Large intestine (tissue), 12 donors: ENCODE measurements at places on chromosomes 4 and X.

DNA sequence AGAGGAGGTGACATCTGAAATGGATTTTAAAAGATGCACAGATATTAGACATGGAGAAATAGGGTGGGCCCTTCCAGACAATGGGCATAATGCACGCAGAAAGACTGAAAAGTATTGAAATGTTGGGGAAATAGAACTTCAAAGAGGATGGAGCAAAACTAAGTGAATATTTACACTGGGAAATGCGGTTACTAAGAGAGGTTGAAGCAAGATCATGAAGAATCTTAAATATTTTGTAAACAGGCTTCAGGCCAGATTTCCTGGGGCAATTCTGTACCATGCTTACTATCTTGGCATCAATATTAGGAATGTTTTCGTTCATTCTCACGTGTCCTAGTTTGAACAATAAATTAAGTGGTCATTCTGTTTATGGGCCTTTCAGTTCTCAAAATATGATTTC lies 216.3 kb downstream of the ADAMTS3 start:
- no peaks in the 10 kb centered on the region for H3K36me3 ChIP-seq
- DNase-seq, result no peak
- H3K4me3 ChIP-seq, result no peak overlapping the region
- H3K27me3 ChIP-seq, result no peaks in the 10 kb centered on the region
- no peak overlapping the region for H3K27ac ChIP-seq

DNA sequence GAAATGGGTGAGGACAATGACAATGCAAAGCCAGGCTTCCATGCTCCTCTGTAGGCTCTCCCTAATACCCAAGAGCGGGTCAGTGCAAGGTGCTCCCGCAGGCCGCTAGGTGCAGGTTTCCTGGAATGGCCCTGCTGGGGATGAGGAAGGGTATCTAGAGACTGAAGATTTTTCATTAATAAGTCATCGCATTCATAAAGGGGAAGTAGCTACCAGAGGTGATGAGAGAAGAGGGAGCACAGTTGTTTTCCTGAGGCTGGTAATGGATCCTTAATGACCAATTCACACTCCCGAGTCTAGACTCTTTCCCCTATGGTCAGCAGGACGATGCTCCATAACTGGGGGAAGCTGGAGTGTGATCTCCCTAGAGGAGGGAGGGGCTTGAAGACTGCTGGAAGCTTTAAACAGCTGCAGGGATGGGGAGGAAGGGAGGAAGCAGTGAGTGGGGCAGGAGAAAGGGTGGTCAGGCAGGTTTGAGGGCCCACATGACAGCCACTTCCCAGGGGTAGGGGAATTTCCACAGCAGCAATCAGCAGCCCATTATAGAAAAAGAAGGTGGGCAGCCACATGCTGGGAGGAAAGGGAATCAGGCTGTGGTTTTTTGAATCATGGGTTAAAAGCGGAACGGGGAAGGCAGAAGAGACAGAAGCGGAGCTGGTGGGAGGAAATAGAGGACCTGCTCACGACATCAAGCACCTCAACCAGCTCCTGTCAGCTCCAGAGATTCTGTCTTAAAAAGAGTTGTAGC lies 10.2 kb upstream of the ATP6AP2 start:
- H3K4me1 ChIP-seq, result no peaks in the 10 kb centered on the region
- H3K27ac ChIP-seq, result no peak overlapping the region
- DNase-seq, result no peak

DNA sequence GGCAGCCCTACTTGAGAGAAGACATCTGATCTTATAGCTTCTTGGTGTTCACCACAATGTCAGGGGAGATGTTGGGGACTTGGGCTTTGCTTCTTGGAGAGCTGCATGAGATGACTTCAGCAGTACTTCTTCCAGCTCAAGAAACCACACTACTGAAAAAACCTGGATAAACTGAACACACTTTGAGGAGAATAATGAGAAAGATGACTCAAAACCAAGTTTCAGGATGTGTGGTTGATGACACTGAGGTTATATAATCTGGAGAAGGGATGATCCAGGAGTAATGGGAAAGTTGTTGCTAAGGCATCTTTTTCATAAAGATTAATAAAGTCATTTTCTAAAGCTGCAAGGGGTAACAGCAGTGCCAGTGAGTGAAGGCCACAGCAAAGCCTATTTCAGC lies 58.4 kb upstream of the PNPLA4 start:
- no peak for DNase-seq
- H3K27ac ChIP-seq, result no peak overlapping the region
- H3K4me3 ChIP-seq, result no peak overlapping the region
- no peaks in the 10 kb centered on the region for H3K4me1 ChIP-seq

DNA sequence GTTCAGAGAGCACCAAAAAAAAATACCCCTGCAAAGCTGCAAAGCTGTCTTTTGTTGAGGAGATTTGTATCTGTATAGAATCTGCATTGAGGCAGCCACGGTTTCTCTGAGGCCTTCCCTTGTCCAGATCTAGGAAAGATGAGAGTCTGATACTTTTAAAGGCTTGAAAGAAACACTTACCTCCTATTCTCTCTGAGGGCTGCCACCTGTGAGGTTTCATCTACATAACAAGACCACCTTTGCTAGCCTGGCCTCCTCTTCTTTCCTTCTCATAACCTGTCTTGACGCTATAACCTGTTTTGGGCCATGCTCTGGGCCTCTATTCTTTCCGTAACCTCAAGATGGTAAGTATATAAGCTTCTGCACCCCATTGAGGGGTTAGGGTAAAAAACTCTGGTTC lies 779.6 kb upstream of the HTR2C start:
- H3K36me3 ChIP-seq, result no peaks in the 10 kb centered on the region
- no peaks in the 10 kb centered on the region for H3K27me3 ChIP-seq
- H3K27ac ChIP-seq, result no peak overlapping the region
- no peaks in the 10 kb centered on the region for H3K4me1 ChIP-seq
- H3K4me3 ChIP-seq, result no peak overlapping the region

GRCh38 chrX:9677098-9677739 lies 88.4 kb downstream of the GPR143 start:
- H3K36me3 ChIP-seq, result no peaks in the 10 kb centered on the region
- DNase-seq, result peak; percentile 19
- no peak overlapping the region for H3K4me3 ChIP-seq
- H3K27me3 ChIP-seq, result no peaks in the 10 kb centered on the region
- H3K4me1 ChIP-seq, result no peaks in the 10 kb centered on the region

GRCh38 chr4:139852612-139853269 lies 187.1 kb downstream of the MGST2 start:
- H3K36me3 ChIP-seq, result no peaks in the 10 kb centered on the region
- no peak for DNase-seq
- H3K27ac ChIP-seq, result no peak overlapping the region

GRCh38 chrX:17214962-17215361 lies 160.0 kb upstream of the NHS start:
- no peaks in the 10 kb centered on the region for H3K27me3 ChIP-seq
- no peak overlapping the region for H3K4me3 ChIP-seq
- H3K36me3 ChIP-seq, result no peaks in the 10 kb centered on the region

- no peak for DNase-seq
- no peak overlapping the region for H3K4me3 ChIP-seq
- no peaks in the 10 kb centered on the region for H3K27me3 ChIP-seq
- no peak overlapping the region for H3K27ac ChIP-seq
- H3K4me1 ChIP-seq, result peaks cover 10% of the 10 kb centered on the region
These were observed 56.7 kb downstream of the ANK2 start for GRCh38 chr4:113106108-113106507.

GRCh38 chr4:7295911-7296660 lies 103.7 kb downstream of the SORCS2 start:
- H3K27ac ChIP-seq, result no peak overlapping the region
- DNase-seq, result no peak
- no peaks in the 10 kb centered on the region for H3K36me3 ChIP-seq

DNA sequence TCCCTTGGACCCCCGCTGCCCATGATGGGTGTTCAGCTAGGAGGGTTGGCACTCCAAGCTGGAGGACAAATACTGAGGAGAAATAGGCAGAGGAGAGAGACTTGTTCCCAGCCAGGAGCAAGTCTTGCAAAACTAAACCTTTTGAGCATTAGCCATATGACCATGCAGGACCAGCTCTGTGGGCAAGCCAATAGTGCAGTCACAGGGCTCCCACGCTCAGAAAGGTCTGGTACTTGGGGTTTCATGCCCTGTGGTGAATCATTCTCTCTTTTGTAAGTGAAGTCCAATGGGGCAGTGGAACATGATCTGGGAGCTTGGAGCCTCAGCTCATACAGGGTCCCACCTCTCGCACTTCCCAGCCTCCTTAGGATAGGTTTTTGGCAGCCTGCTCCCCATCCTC lies 300.9 kb downstream of the BCOR start:
- H3K4me3 ChIP-seq, result no peak overlapping the region
- H3K36me3 ChIP-seq, result no peaks in the 10 kb centered on the region
- no peaks in the 10 kb centered on the region for H3K4me1 ChIP-seq
- no peak for DNase-seq
- no peak overlapping the region for H3K27ac ChIP-seq

DNA sequence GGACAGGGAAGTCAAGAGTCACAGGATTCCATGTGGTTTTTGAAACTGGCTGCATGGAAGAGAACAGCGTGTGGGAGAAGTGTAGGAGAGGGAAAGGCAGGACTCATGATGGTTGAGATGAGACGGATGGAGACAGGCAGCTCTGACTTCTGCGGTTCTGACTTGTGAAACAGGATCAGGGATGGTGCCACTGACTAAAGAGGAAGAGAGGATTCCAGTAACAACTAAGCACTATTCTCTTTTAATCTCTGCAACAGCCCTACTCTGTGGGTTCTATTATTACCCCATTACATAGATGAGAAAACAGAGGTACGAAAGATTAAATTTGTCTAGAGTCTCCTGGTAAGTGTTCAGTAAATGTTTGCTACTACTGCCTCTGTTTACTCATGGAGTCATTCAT lies 156.3 kb downstream of the CBR4 start:
- no peaks in the 10 kb centered on the region for H3K36me3 ChIP-seq
- H3K4me3 ChIP-seq, result no peak overlapping the region
- H3K27me3 ChIP-seq, result no peaks in the 10 kb centered on the region
- DNase-seq, result no peak
- no peak overlapping the region for H3K27ac ChIP-seq

DNA sequence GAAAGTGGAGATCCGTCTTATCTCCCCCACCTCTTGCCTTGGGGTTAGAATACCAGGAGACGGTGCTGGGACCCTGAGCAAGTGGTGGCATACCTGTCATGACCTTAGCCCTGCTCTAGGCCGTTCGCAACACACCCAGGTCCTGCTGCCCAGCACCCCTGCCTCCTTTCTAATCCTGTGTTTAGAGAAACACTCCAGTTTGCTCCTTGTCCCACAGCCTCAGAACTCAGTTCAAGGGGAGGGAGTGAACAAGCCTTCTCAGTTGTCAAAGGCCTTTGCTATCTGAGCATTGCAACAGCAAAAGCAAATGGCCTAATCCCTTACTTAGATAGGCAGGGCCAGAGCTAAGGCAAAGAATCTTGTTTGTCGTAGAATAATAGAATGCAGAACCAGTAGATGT lies 67.9 kb downstream of the CHRNA9 start:
- H3K27ac ChIP-seq, result peak overlapping the region; percentile 87
- H3K4me1 ChIP-seq, result peaks cover 39% of the 10 kb centered on the region
- peak; percentile 76 for DNase-seq

DNA sequence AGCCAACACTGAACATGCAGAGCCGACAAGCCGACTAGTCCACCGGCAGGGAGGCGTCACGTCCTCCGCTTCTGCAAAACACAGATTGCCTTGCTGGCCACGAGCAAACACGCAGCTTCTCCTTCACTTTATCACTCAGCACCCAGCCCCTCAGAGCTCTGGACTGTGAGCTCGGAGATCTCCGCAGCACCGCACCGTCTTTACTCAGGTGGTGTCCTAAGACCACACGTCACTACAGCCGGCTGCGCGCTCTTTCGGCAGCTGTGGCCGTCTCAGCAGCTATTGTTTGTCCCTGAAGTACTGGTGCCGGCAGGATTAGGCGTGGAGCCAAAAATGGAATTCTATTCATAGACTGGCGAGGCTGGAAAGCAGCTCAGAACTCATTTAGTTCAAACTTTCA lies 72.0 kb downstream of the FAT1 start:
- no peak for DNase-seq
- H3K27me3 ChIP-seq, result no peaks in the 10 kb centered on the region
- H3K4me3 ChIP-seq, result no peak overlapping the region
- peaks cover 5% of the 10 kb centered on the region for H3K4me1 ChIP-seq
- peaks cover 28% of the 10 kb centered on the region for H3K36me3 ChIP-seq

DNA sequence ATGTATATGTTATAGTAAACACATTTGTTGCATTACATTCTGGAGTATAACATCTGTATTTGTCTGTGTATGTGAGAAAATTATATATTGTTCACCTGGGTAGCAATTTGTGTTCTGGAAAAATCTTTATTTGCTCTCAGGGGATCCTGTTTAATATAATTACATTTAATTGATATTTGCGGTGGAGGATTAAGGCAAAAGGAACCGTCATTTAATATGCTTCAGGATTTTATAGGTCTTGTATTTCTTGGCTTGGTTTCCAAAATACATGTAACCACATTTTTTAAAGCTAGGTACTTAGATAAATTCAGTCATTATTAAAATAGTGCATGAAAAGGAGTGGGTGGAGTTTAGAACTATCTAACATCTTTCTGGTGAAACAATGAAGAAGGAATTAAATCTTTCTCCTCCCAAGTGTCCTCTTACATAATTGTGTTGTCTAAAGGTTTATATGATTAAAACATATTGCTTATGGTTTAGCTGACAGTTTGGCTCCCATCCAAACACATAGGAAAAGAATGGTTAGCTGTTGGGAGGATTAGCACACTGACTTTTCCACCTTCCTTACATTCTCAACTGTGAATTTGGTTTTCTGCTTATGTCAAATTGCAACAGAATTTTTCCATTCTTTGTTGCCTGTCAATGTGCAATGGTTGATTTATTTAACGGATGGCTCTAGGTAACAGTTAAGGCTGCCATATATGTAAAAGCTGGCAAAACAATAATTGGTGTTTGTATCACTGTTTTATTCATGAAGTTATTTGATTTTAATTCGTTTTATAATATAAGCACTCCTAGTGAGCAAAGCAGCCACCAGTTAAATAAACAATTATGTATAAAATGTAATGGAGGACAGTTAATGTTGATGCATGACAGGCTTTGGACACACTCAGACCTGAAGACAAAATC lies 250.8 kb upstream of the SFRP2 start:
- H3K27me3 ChIP-seq, result no peaks in the 10 kb centered on the region
- no peak overlapping the region for H3K27ac ChIP-seq
- no peak overlapping the region for H3K4me3 ChIP-seq
- H3K36me3 ChIP-seq, result no peaks in the 10 kb centered on the region
- no peaks in the 10 kb centered on the region for H3K4me1 ChIP-seq

DNA sequence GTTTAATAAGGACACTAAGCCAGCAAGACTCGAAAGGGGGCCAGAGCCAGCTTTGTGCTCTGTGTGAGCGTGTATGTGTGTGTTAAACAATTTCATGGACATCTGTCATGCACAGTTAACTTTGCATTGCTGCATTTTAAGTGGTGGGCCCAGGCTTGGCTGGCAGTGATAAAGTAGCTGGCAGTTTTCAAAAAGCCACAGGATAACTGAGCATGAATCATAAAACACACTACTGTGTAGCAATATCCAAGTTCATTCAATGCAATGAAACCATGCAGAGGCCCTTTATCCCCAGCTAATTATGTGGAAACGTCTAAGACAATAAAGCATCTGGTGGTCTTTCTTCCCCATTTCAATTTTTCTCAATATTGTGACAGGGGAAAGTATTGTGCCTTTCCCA lies 132.9 kb downstream of the NKX6-1 start:
- no peak for DNase-seq
- H3K4me3 ChIP-seq, result no peak overlapping the region
- H3K27me3 ChIP-seq, result no peaks in the 10 kb centered on the region
- H3K4me1 ChIP-seq, result no peaks in the 10 kb centered on the region

- H3K4me1 ChIP-seq, result no peaks in the 10 kb centered on the region
- no peaks in the 10 kb centered on the region for H3K27me3 ChIP-seq
- H3K4me3 ChIP-seq, result no peak overlapping the region
These were observed 49.9 kb upstream of the UGT2B10 start for GRCh38 chr4:68765876-68766275.
